Activated CD4-positive, alpha-beta memory T cell treated with anti-CD3 and anti-CD28 coated beads for 36 hours (primary cell): ENCODE measurements at places on chromosomes 6 and 20. TPM values are rescaled to one million over a fixed set of nuclear protein-coding genes. Genes with fewer than 3 reads are reported as not detected.
A peak's percentile ranks its signal among the peaks of the same experiment; 100 is the strongest.

GRCh38 chr6:4909063-4909706 is 94.7 kb downstream of the RPP40 start:
- no peak for DNase-seq

COMMD7 gene
- 39.6 TPM for total RNA-seq

DNA sequence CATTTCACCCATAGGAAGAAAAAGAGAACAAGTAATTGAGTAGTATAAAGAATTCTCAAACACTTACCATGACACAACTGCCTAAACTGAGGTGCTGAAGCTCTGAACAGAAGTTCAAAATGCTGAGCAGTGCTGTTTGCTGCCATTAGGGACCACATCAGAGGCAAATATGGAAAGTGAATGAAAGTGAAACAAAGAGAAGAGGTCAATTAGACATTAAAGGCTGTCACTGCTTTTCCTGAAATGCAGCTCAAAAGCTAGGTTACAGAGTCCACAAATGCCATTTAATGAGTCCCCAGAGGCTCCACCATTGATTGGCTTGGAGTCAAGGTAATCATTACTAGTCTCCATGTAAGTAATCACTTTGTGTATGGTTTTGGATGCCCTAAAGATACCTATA is 46.1 kb downstream of the POU3F2 start:
- DNase-seq: no peak

GRCh38 chr20:46963758-46964617 is 69.3 kb downstream of the EYA2 start:
- no peak for DNase-seq

GRCh38 chr6:143594647-143595046 is 83.1 kb upstream of the PHACTR2 start:
- peak; percentile 32 for DNase-seq

- no peak for DNase-seq
Measured at GRCh38 chr6:152637296-152638047, at the start of gene SYNE1. Gene SYNE1 (minus strand): TSS chr6:152637362. CDS start chr6:152628331, 9,031 bp downstream.

GRCh38 chr6:46072866-46073265 is 56.9 kb upstream of the ENPP4 start:
- no peak for DNase-seq

DNA sequence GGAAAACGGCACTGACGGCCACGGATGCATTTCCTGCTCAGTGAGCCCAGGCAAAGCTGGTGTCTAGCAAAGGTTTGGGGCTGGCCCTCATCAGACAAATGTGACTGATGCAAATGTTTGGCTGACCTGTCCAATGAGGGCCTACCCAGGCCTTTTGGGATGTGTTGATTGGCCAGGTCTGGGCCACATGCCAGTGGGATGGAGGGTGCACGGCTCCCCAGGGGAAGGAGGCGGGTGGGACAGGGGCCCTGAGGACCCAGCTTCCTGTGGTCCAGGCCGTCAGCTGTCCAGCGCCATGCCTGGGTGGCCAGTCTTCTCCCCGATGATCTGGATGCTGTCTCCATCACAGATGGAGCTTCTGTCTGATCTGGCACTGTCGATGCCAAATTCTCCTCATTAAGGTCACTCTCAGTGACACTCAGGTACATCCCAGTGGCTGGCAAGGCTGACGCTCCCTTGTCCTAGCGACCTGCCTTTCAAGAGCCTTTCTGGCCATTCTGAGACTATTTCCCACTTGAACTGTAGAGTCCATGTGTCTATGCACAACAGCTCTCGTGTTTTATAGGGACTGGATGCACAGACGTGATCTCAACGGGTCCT is 43.0 kb downstream of the NTSR1 start:
- no peak for DNase-seq

GRCh38 chr20:43293068-43293786 is 103.5 kb upstream of the PTPRT start:
- no peak for DNase-seq

SLC22A3 gene
- total RNA-seq: not detected

ADTRP gene
- total RNA-seq: 24.1 TPM

OR2H1 gene
- not detected for total RNA-seq

DNA sequence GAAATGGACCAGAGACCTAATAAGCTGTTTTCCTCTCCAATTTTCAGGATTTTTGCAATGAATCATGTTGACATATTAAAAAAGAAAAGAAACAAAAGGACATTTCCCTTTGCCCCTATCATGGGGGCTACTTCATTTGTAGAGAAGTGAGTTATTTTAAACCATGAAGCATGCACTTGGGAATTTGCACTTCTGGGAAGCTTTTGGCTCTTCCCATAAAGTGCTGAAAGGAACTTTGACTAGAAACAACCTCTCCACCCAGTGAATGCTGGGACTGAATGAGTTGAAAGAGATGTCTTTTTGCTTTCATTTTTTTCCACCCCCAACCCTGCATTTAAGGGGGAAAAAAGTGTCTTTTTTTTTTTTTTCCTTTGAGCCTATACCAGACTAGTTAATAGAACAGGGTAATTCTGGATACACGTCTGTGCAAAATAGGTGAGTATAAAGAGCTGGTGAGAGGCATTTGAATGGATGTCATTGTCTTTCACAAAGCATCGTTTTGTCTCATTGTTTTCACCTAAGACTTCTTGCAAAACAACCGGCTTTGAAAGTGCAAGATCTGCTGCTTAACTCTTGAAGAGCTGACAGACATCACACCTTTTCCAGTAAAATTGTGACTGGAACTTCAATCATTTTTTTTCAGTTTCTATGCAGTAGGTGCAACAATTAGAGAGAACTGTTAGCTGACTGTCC is 138.7 kb upstream of the BACH2 start:
- DNase-seq: no peak

DNA sequence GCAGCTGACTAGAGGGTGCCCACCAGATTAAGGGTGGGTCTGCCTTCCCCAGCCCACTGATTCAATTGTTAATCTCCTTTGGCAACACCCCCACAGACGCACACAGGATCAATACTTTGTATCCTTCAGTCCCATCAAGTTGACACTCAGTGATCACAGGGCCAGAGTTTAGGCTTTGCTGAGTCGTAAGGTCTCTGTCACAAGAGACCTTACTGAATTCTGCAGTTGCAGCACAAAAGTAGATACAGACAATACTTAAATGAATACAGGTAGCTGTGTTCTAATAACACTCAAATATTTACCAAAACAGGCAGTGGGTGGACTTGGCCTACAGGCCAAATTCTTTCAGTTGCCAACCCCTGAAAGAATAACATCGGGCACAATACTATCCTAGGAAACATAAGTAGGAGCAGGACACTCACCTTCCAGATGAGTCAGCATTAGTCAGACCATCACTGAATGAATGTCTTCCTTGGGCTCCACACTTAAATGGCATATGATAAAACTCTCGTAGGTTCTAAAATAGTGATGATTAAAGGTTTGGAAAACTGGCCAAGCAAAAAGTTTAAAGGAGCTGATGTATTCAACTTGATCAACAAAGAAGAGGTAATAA is 190.0 kb downstream of the UBE3D start:
- no peak for DNase-seq

DNA sequence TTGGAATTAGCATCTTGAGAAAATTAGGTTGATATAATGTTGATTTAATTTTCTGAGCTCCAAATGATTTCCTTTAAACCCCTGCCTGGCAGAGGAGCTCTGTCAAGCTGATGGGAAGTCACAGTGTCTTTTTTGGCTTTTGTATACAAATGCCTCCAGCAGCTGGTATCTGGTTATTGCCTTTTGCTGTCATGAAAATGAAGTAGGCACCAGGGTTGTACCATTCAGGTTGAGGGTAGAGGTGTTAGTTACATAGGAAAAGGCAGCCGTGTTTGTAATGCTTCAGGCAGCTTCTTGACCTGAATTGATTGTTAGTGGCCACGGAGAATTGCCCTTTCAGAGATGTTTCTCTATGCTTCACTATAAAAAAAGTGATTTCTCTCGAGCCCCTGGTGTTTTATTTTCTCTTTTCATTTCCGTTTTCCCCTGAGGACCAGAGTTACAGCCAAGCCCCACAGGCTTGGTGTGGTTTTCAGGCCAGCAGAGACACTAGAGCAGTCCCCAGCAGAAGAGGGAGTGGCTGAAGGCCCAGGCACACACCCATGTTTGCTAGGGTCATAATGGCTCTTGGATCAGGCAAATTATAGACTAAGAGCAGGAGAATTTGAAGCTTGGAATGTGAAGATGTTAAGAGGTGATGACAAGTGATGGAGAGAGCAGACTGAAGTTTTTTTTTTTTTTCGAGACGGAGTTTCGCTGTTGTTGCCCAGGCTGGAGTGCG is 21.6 kb downstream of the CMTR1 start:
- DNase-seq: no peak

RSPH4A gene
- not detected for total RNA-seq

- DNase-seq: no peak
Measured at GRCh38 chr6:44211284-44211683, 5.4 kb upstream of the MYMX start.

GRCh38 chr20:2469991-2470422 is 582 bp downstream of the SNRPB start:
- peak; percentile 76 for DNase-seq

- no peak for DNase-seq
Measured at GRCh38 chr6:31762356-31762755, at the start of gene SAPCD1. Gene SAPCD1 (plus strand): TSS chr6:31762656. CDS start chr6:31763055, 399 bp downstream.

DNA sequence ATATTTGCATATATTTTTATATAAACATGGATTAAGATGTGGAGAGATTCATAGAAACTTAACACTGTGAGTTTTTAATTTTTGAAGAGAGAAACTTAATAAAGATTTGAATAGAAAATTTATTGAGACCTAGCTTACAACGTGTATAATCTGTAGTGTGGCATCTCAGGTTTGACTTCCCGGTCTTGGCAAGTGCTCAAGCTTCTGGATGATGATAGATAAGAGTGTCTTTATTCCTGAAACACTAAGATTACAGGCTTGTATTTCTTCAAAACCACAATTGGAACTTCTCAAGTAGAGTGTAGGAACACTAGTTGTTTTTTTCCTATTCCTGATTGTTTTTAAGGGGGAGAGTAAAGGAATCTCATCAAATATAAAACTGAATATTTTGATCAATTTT is 64.6 kb upstream of the NOTCH4 start:
- no peak for DNase-seq

DNA sequence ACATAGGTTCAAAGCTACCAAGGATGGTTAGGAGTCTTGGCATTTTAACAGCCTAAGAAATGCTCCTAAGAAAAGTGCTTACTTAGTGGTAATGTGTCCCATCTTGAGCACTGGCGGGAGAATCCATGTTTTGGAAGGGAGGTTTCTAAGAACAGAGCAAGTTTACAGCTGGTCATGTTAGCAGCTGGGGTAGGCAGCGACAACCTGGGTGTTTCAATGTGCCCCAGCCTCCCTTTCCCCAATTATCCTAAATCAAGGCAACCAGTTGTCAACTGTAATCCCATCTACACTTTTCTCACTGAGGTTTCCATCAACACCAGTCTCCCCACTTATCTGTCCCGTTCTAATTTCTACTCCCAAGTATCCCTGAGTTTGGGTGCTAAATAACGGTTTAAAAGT is 1.6 kb upstream of the JAG1 start:
- DNase-seq: no peak

DNA sequence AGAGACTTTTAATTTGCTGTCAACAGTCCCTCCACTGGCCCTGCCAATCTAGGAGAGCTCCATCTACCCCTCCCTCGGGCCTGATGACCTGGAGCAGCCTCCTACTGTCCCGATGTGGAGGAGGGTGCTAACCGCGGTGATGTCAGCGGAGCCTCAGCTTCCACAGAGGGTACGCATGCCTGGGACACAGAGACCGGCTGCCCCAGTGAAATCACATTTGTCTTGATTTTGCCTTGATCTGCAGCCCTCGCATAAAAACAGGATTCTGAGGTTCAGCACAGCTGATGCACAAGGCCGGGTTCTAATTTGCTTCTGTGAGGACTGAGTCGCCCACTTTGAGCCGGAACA is 77.6 kb downstream of the STK35 start:
- DNase-seq: no peak

DNA sequence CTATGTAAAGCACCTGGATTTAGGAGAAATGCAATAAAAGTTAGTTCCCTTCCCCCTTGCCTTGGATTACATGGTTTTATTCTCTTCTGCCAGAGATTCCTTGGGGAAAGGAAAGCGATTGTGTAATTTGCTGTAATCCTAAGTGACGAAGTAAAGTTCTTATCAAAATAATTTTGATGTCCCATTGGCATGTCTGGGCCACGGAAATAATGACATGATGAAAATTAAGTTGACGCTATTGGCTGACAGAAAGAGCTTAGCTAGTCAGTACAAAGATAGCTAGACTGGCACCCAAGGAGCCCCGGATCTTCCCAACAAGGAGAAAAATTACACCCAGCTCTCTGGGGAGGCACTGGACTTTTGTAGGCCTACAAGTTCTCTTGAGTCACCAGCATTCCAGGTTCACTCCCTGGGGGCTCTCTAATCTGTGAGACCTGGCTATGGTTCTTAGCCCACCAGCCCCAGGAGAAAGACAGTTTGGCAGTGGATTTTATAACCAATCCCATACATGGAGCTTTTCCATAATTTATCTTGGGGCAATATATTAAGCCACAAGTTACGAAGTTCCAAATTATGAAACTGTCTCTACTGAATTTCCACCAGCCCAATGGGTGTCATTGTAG is 59.9 kb downstream of the FOXA2 start:
- no peak for DNase-seq

- no peak for DNase-seq
Measured at GRCh38 chr6:169930799-169931198, 179.4 kb downstream of the ERMARD start.

GRCh38 chr6:5532941-5533340 is 271.6 kb downstream of the FARS2 start:
- no peak for DNase-seq

DNA sequence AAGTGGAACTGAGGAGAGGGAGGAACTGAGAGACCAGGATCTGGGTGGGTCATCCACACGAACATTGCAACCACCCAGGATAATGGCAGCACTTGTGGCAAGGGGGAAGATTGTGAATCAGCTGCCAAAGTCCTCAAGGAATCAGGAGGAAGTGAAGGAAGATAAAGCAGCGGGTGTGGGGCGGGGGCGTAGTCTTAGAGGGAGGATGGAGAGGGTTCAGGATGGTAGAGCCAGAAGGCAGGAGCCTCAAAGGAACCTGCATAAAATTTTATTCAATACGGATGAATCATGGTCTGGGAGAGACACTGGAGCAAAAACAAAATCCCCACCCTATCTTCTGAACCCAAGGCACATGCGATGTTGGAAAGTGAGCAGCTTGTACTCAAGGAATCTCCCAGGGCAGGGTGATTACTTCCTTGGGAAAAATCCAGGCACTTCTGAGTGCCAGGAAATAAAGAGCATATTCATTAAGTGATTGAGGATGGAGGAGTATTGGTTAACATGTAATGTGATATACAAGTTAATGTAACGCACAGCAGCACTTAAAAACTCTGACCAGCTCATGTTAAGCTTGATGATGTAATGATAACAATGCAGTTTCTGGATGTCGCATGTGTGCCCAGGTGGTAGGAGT is 82.0 kb upstream of the B3GAT2 start:
- DNase-seq: no peak

GRCh38 chr6:85966828-85967227 is 324.1 kb upstream of the SYNCRIP start:
- DNase-seq: no peak

DNA sequence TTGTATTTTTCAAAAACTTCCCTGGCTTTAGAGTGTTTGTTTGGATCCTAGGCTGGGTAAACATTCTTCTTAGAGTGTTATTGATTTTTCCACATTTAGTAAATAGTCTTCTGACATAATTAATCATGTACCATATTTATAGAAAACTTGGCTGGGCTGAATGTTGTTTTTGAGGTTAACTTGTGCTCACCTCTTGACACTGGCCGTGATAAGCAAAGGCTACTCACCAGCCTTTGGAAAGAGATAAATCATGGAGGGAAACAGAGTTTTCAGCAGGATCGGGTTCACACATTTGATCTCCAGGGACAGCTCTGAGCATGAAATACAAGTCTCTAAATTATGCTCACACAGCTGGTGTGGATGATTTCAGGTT is 6.2 kb upstream of the CD93 start:
- DNase-seq: no peak

- DNase-seq: no peak
Measured at GRCh38 chr20:63303095-63303666, 10.2 kb downstream of the COL20A1 start.
